IPS DF 6.9 (cell line): ENCODE measurements at places on chromosomes 12 and 14.

- DNase-seq, result no peak
These were observed 105.4 kb upstream of the NOS1 start for GRCh38 chr12:117466677-117467362.

DNA sequence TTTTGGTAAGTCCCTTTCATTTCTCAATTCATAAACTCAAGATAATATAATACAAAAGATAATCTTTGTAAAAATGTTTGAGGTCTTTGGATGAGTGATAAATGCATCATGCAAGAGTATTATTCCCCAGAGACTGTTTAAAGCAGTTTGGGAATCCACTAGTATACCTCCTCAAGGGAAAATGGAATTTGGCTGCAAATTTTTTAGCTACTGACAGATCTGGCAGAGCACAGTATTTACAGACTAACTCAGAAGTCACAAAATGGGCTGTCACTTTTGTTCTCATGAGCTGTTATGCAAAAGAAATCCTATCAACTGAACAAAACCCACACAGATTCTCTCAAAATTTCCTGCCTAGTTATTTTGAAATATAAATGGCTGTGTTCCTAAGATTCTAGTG, 9.9 kb downstream of the SPIC start:
- DNase-seq, result no peak

GRCh38 chr12:101764051-101764792, 25.0 kb upstream of the SYCP3 start:
- no peak for DNase-seq

DNA sequence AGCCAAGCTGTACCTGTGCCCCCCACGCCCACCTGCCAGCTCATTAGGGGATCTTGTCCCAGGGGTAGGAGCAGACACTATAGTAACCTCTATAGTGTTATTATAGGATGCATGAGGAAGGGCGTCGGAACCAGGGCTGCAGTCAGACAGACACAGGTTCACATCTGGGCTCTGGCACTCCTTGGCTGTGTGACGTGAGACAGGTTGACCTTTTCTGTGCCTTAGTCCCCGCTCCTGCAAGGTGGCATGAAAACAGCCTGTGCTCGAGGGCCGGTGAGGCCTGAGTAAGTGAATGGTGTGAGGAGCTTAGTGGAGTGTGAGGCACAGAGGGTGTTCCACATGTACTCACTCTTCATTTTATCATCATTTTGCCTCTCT, 19.0 kb downstream of the ASB2 start:
- DNase-seq, result no peak

- DNase-seq, result no peak
These were observed 24.6 kb downstream of the TTC9 start for GRCh38 chr14:70666361-70666686.

DNA sequence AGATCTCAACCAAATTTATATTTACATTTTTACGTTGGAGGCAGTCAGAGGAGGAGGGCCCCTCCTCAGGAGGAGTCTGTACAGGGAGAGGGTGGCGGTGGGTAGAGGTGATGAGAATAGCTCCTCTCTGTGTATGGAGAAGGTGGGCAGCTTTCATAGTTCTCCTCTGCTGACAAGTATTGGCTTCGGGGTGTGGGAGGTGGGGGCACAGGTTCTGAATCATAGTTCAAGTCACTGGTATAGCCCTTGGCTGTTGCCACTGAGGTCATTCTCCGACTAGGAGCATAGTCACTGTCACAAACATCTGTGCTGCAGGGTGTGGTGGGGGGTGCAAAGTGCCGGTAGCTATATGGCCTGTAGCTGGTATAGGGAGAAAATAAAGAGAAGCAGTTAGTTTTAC, 50.3 kb downstream of the BCL2L14 start:
- DNase-seq, result no peak
